ENCODE measurements at places on chromosomes 4 and X.

GRCh38 chr4:75370576-75370975 is 143.6 kb downstream of the RCHY1 start:
- no peak for DNase-seq

DNA sequence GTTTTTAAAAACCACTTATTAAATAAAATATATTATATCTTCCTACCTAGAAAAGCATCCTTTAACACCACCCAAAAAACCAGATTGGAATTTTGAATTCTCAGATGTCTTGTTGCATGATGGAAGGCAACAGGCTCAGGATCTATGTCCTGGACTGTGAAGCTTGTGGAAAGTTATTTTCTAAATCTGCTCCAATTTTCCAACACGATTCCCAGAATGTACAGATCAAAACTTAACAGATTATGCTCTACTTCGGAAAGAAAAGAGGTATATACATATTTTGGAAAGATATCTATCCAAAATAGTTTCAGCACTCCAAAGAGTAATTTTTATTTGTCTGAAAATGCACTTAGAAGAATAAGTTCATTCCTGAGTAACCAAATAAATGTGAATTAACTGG is 291.7 kb upstream of the EMCN start:
- DNase-seq = no peak

GRCh38 chrX:15989716-15990115 is 133.6 kb upstream of the GRPR start:
- no peak for DNase-seq

DNA sequence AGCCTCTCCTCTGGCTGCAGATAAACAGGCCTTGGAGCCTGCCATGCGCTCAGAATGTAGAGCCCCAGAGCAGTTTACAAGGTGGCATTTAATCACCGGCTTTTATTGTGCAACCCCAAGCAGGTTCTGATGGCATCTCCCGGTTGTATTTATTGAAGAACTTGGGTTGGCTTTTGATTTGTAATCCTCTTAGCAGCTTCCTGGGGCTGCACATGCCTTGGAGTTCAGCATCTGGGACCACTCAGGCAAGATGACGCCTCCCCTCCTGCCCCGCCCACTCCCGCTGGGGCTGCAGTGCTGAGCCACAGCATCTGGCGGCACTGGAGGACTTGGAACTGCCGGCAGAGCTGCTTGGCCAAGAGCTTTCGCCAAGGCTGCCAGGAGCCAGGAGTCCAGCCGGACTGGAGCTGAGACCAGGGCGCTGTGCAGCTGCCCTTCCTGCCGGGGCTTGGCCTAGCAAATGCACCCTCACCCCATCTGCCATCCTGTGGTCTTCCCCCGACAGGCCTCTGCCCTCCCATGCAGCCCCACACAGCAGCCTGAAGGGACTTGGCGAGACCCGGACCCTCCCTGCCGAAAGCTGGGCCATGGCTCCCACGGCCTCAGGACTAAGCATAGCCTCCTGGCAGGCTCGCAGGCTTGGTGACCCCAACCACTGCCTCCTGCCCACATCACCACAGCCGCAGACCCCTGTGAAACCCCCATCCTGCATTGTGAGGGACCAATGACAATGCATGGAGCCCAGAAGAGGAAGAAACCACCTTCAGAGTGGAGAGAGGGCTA is 5.4 kb downstream of the HTRA3 start:
- no peak for DNase-seq

DNA sequence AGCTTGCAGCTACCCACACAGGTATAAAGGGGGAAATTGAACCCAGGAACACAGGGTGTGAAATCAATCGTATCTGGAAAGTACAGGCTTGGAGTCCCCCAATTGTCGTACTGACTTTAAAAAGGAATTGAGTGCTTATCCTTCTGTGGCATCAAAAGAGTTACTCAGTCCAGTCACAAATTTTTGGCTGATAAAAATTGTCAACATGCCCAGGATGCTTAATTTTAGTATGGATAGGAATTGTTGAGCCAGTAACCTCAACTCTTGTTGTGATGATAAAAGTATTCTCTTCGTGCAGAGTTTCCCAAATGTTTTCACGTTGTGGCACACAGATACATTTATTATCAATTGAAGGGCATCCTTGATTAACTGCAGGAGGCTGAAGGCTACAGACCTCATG is 43.6 kb upstream of the FTHL17 start:
- DNase-seq = no peak

DNA sequence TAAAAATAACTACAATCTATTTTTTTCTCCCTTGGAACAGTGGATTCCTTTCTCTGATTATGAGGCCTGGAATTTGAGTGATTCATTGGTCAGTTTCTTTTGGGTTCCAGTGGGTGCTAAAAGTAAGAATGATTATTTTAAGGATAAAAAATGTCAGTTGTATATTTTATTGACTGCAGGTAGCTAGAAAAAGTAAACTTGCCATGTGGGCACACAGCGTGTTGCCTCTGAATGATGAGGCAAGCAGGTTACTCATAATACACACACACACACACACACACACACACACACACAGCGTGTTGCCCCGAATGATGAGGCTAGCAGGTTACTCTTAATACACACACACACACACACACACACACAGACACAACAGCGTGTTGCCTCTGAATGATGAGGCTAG is 13.8 kb downstream of the GALNT7 start:
- no peak for DNase-seq

DNA sequence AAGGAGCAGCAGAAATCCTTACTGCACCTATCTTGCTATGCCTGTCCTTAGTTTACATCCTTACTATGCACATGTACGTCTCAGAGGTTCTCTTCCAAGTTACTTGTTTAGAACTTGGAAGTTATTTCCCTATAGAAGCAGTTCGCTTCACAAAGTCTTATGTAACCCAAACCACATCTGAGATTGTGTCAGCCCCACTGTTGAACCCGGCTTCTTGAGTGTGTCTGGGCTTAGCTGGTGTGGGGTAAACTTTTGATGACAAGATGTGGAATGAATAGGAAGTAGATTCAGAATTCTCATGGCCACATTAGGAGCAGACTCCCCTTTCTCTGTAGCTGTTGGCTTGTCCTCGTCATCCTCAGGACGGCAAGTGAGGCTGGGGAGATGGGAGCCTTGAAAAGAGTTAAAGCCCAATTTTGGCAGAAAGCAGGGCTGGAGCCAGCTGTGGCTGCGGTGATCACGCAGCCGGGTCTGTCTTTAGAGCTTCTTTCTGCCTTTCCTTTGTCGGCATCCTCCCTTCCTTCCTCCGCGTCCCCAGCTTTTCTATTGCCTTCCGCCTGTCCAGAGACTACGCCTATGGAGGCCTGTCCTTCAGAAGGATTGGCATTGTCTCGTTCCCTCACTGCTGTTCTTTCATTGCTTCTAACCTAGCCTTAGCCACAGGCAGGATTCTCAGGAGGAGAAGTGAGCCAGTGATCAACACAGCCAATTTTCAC is 23.0 kb upstream of the LIMCH1 start:
- DNase-seq = no peak

- no peak for DNase-seq
Measured at GRCh38 chr4:183507925-183508696, 3.3 kb downstream of the ING2 start.

DNA sequence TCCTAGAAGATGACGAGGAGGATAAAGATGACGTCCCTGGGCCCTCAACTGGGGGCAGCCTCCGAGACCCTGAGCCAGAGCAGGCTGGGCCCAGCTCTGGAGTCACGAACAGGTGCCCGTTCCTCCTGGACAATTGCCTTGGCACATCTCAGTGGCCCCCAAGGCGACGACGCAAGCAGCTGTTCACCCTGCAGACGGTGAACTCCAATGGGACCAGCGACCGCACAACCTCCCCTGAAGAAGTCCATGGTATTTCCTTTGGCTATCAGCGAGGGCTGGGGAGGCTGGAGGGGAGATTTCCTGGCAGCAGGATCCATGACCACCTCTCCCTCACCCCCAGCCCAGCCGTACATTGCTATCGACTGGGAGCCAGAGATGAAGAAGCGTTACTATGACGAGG is 11.9 kb downstream of the USP11 start:
- DNase-seq = no peak

GRCh38 chrX:39047174-39047573 is 245.9 kb downstream of the MID1IP1 start:
- no peak for DNase-seq

GRCh38 chrX:117215683-117216082 is 752.9 kb upstream of the CT83 start:
- DNase-seq = no peak

GRCh38 chr4:110612631-110613269 is 10.1 kb downstream of the PITX2 start:
- no peak for DNase-seq

- DNase-seq = no peak
Measured at GRCh38 chr4:159429693-159430035, 326.8 kb downstream of the RAPGEF2 start.

DNA sequence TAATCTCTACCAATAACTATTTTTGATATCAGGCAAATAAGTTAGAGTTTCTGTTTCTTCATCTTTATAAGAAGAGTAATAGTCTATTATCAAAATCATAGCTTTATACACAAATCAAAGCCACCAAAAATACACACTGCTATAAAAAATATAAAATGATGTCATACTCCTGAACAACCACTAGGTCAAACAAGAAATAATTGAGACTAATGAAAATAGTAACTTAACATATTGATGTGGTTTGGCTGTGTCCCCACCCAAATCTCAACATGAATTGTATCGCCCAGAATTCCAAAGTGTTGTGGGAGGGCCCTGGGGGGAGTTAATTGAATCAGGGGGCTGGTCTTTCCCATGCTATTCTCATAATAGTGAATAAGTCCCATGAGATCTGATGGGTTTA is 2277.5 kb downstream of the ARAP2 start:
- no peak for DNase-seq

GRCh38 chrX:19793471-19793870 is 93.9 kb downstream of the SH3KBP1 start:
- DNase-seq = no peak

GRCh38 chr4:135684001-135684400 is 1482.4 kb upstream of the PABPC4L start:
- no peak for DNase-seq

DNA sequence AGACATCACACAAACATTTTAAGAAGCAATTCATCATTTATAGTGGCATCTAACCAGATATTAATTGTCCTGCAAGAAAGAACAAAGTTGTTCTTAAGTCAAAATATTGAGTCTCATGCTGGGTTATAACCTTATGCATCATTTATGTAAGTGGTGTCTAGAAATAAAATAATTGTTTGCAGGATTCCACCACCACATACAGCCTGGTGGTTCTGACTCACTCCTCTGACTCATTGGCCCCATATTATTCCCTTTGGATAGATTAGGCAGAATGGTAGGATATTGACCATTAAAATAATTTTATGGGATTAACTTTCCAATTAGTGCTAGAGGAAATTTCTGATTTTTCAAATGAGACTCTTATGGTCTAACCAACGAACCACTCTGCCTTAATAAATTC is 384.5 kb downstream of the GRXCR1 start:
- DNase-seq = no peak

GRCh38 chr4:150342945-150343344 is 239.0 kb upstream of the MAB21L2 start:
- no peak for DNase-seq

- DNase-seq = no peak
Measured at GRCh38 chrX:34810364-34810763, 132.2 kb upstream of the FAM47B start.

GRCh38 chr4:138858419-138858818 is 157.2 kb upstream of the NOCT start:
- DNase-seq = no peak

DNA sequence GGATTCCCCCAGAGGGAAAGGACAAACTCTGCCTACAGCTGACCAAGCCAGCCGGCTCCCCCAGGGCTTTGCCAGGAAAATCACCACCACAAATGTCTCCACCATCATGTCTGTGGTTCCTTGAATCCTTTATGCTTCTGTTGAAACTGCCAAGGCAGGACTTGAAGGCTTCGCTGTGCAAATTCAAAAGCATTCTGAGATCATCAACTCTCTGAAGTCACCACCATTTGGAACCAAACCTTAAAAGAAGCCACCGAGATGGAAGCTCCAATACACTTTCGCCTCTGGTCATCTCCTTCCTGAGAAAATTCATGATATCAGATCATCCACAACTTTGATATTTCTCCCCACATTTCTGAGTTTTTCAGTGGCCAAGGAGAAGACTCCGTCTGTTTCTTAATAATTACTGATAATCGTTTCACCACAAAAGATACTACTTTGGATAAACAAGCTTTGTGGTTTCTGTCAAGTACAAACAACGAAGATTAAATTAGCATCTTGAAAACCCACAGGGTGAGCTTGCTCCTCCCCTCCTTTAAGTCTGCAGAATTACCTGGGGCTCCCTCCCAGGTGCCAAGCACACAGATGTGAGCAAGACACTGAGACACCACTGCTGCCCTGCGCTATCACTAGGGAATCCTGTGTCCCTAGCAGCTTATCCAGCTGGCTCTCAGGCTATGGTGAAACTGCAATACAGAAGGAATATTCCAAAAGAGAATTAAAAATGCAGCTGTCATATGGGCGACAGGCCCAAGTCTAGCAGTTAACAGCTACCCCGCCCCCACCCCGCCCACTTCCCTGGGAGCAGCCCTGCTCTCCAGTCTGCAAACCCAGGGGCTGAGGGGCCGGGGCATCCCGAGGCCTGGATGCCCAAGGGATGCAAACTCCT is 125.0 kb upstream of the TBL1X start:
- DNase-seq = no peak

GRCh38 chrX:122816288-122816687 is 367.8 kb upstream of the GRIA3 start:
- no peak for DNase-seq

DNA sequence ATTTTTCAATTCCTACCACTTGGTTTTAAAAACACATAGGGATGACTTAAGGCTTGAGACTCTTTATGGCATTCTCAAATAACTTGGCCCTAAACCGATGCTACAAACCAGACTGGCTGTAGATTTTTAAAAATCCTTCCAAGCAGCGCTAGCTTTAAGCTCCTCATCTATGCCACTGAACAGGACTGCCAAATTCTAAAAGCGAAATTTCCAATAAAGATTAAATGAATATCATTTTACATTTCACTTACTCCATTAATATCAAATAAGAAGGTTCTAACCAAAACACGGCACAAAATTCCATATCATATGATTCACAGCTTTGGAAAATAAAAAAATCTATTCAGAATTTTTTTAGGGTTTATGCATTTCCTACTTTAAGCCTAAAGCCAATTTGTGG is 134.2 kb downstream of the FANCB start:
- no peak for DNase-seq

DNA sequence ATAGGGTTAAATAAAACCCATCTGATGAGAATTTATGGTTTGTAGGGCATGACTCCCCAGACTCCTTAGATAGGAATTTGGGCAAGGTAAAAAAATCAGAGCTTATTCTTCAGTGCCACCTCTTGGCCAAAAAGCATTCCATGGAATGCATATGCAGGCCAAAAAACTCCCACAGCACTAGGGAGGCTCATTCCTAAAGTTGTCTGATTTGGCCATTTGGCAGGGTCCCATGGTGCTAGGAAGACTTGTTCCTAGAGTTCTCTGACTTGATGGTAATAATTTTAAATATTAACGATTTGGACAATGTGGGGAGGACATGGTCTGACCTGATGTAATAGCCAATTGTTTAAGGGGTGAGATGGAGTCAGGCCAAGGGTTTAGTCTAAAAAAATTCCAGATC is 93.0 kb downstream of the SPIN4 start:
- no peak for DNase-seq

GRCh38 chr4:2354118-2354517 is 64.3 kb downstream of the ZFYVE28 start:
- DNase-seq = no peak

All from activated T-helper 1 cell treated with anti-CD3 and anti-CD28 coated beads, Interleukin-12 subunit alpha, Interleukin-12 subunit beta, Interleukin-2, Interleukin-4 antibody, amounts not matched to agents 30 ng/mL and 10 ng/mL and 1 ng/mL, durations not matched to agents 14 hours and 24 hours and 36 hours (primary cell).